ENCODE measurements at places on chromosomes 1 and 21.
A peak's percentile ranks its signal among the peaks of the same experiment; 100 is the strongest.

- no peak for DNase-seq
Measured at GRCh38 chr1:33182896-33183295, 1.1 kb upstream of the TRIM62 start.

DNA sequence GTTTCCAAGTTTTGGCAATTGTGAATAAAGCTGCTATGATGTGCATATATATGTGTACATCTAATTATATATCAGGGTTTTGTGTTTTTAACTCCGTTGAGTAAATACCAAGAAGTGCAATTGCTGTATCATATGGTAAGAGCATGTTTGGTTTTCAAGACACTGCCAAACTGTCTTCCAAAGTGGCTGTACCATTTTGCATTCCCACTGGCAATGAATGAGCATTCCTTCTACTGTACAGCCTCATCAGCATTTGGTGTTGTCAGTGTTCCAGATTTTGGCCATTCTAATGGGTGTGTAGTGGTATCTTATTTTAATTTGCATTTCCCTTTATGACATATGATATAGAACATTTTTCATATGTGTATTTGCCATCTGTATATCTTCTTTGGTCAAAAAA, 246.3 kb downstream of the USH2A start:
- DNase-seq: no peak

DNA sequence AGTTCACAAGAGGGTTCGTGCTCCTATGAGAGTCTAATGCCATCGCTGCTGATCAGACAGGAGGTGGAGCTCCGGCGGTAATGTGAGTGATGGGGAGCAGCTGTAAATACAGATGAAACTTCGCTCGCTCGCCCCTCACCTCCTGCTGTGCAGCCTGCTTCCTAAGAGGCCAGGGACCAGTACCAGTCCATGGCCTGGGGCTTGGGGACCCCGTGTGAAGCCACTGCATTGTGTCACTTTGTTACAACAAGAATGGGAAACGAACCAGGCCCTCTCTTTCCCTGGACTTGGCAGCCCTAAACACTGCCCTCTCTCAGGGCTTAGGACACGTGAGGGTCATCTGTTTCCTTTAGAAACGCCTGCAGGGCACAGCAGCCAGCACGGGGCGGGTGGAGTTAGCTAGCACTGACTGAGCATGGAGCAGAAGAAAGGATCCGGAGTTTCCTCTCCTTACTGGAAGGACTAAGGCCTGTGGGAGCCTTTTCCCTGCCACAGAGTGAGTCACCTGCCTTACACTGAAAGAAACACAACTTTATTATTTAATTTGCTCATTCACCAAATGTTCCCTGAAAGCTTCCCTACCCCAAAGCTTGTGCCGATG, 185.2 kb upstream of the TMEM51 start:
- DNase-seq: peak; percentile 66

- peak; percentile 27 for DNase-seq
Measured at GRCh38 chr1:231923491-231924041, 297.0 kb downstream of the DISC1 start.

DNA sequence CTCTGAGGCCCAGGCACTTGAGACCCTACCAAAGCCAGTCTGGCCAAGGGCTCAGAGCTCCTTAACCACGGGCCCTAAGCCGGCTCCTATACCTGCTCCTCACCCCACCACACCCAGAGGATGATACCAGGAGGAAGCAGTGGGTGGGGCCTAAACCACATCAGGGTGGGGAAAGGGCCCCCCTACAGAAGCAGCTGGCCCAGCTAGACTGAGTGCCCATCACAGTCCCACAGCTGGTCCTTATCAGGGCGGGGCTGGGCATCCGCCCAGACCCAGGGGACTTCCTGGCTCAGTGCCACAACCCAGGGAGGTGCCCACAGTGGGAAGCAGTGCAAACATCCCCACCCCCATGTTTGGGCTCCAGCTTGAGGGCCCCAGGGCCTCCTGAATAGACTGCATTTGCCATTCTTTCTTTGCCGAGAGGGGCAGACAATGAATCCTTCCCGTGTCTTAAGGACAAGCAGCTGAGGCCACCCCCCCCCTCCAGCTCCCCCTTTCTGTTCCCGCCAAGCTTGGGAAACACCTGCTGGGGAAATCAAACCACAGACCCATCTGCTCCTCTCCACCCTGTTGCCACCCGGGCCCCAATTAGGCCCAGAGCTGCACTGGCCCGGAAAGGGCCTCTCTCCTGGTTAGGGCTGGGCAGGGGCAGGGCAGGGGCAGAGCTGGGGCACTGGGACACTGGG, 6.2 kb downstream of the E2F2 start:
- DNase-seq: no peak

- peak; percentile 34 for DNase-seq
Measured at GRCh38 chr1:52127181-52128180, 14.4 kb upstream of the ZFYVE9 start.

DNA sequence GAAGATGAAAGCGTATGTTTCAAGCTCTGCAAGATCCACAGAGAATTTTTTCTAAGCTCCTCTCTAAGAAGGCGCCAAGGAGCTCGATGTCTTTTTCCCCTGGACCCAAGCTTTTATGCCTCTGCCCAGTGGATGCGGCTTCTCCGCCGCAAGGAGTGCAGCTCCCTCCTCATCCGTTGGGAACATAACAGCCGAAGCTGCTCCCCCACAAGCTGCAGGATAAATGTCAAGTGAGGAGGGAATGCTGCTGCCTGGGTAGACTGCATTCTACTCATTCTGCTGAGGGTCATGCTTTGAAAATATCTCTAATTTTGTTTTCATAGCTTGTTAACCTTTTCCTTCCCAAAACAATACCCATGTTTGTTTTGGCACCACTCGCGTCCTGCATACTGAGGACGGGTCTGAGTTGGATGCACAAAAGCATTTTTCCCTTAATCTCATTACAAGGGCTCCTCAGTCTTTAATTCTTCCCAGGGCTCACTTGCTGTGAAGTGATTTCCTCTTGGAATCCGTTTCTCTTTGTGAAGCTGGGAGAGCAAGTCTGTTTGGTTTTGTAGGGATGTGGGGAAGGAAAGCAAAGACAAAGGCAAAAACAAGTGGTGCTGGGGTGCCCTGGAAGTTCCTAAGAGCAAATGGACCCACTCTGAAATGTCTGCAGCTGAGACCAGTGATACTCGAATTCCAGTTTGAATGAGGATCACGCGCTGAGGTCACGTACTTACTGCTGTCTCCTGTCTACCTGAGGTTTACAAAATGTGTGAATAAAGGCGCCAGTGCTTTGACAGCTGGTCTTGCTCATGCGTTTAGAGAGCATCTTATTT, 134.0 kb upstream of the IRF2BP2 start:
- DNase-seq: no peak

- no peak for DNase-seq
Measured at GRCh38 chr1:90046635-90047034, 51.7 kb downstream of the ZNF326 start.

GRCh38 chr1:55363268-55363667, 148.1 kb upstream of the USP24 start:
- DNase-seq: no peak

- no peak for DNase-seq
Measured at GRCh38 chr1:100353988-100354387, 1.7 kb downstream of the CDC14A start.

- no peak for DNase-seq
Measured at GRCh38 chr1:198387587-198387986, 152.9 kb downstream of the ATP6V1G3 start.

GRCh38 chr21:39531064-39531463, 79.3 kb downstream of the SH3BGR start:
- DNase-seq: no peak

DNA sequence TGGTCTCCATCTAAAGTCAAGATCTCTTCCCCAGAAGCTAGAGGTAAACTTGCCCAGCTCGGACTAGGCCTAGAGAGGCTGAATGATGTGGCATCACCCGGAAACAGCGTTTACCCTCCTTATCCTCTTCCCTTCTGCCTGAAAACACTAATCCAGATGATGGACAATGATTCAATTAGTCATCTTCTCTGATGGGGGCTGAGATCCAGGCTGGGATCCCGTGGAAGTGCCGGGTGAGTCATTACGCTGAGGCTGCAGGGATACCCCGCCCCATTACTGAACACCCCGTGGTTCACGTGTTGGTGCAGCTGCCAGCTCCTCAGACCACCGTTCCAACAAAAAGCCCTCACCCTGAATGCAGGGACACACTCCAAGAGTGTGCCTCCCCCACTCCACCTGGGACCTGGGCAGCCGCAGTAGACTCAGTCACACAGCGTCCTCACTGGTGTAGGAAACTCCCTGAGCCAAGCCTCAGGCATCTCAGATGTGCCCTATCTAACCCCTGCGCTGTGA, 2.0 kb downstream of the S100A6 start:
- peak; percentile 56 for DNase-seq

DNA sequence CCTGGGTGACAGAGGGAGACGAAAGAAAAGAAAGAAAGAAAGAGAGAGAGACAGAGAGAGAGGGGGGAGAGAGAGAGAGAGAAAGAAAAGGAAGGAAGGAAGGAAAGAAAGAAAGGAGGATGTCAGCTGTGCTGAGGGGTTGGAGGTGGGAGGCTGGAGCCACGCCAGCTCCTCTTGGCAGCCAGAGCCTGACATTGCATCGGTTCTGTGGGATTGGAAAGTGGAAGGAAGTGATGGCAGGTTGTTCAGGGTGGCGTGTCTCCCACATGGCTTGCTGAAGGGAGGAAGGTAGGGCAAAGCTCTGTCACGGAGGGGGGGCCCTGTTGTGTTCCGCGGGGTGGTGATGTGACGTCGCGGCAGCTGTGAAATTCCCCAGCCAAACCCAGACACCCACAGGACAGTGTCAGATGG, 30.7 kb downstream of the EIF2D start:
- DNase-seq: peak; percentile 51

- DNase-seq: no peak
Measured at GRCh38 chr1:54825696-54826095, 24.6 kb upstream of the TTC22 start.

- no peak for DNase-seq
Measured at GRCh38 chr1:12078938-12079861, 16.1 kb downstream of the TNFRSF8 start.

- no peak for DNase-seq
Measured at GRCh38 chr21:43191521-43191920, 22.7 kb downstream of the CRYAA start.

DNA sequence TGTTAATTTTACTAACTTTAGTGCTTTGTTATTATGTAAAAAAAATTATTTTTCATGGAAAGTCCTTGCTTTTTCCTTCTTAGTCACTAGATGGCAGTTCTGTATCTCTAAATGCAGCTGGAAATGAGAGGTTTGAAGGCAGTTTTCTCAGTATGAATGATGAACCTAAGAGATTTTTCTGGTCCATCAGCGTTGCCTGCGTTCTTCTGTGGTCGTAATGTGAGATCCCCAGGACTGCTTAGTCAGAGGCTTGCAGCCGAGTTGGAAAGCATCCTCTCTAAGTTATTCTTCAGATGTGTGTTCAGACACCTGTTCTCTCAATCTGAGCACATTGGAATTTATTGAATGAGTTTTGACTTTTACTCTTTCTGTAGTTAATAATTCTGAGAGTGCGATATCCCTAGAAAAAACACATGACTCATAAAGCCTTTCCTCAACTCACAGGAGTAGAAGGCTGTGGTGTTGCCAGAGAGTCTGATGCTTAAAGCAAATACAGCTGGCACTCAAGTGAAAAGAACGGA, 99.3 kb downstream of the FMN2 start:
- no peak for DNase-seq

GRCh38 chr1:1664941-1665814, 6.4 kb upstream of the CDK11B start:
- no peak for DNase-seq

- no peak for DNase-seq
Measured at GRCh38 chr1:108750476-108751181, 4.2 kb downstream of the STXBP3 start.

DNA sequence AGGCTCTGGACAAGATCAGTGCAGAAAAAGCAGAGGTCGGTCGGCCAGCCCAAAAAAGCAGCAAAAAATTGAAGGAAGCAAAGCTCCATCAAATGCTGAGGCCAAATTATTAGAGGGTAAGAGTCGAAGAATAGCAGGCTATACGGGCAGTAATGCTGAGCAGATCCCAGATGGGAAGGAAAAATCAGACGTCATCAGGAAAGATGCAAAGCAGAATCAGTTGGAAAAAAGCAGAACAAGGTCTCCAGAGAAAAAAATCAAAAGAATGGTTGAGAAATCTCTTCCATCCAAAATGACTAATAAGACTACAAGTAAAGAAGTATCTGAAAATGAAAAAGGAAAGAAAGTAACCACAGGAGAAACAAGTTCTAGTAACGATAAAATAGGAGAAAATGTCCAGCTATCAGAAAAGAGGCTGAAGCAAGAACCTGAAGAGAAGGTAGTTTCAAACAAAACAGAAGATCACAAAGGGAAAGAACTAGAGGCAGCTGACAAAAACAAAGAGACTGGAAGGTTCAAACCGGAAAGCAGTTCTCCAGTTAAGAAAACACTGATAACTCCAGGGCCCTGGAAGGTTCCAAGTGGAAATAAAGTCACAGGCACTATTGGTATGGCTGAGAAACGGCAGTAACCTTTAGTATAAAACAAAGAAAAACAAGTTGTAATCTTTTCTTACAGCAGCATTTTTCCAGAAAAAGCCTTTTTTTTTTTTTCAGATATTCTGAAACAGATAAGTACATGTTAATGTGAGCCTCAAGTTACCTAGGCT, 75.7 kb downstream of the PHTF1 start:
- DNase-seq: no peak

DNA sequence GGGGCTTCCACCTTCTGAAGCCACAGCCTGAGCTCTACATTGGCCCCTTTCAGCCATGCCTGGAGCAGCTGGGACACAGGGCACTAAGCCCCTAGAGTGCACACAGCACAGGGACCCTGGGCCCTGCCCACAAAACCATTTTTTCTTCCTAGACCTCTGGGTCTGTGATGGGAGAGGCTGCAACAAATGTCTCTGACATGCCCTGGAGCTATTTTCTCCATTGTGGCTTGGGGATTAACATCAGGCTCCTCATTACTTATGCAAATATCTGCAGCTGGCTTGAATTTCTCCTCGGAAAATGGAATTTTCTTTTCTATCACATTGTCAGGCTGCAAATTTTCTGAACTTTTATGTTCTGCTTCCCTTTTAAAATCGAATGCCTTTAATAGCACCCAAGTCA, 795.7 kb downstream of the LTN1 start:
- no peak for DNase-seq

GRCh38 chr1:63817152-63817667, 43.4 kb downstream of the ROR1 start:
- DNase-seq: no peak
